Fibroblast of pulmonary artery (primary cell): ENCODE measurements at places on chromosomes 4 and X.

- no peak for DNase-seq
Measured at GRCh38 chr4:41678086-41678816, 70.3 kb downstream of the PHOX2B start.

DNA sequence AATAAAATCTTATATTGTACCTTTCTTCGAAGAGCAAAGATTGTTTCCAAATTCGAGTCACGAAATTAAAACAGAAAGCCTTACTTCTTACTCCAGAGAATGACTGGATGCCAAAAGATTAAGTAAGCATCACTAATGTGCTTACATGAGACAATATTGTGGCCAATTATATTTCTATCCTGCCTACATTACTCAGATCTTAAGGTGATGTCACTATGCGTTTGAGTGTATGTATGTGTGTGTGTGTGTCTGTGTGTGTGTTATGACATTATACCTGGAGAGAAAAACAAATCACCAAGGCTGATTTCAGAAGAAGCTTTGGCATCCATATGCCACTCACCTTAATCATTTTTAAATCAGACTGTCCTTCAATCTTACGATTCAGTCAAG is 556.3 kb downstream of the PPARGC1A start:
- peak; percentile 66 for DNase-seq

- peak; percentile 30 for DNase-seq
Measured at GRCh38 chr4:60757986-60758680, 442.0 kb upstream of the ADGRL3 start.

DNA sequence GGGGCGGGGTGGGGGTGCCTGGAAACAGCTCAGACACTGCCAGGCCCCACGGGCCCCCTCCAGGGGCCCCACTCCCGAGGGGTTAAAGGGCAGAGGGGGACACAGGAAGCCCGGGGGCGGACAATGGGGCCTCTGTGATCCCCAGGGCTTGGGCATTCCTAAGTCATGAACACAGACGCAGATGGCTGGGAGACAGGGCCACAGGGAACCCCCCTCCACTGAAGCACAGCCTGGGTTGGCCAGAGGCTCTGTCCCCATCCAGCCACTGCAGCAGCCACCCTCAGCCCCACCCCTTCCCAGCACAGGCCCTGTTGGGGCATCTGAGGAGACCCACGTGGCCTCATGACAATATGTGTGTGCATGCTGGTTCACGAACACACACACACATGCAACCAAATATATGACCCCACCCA is 3.9 kb downstream of the L1CAM start:
- DNase-seq = no peak

- no peak for DNase-seq
Measured at GRCh38 chrX:17052793-17053192, 106.3 kb downstream of the REPS2 start.

DNA sequence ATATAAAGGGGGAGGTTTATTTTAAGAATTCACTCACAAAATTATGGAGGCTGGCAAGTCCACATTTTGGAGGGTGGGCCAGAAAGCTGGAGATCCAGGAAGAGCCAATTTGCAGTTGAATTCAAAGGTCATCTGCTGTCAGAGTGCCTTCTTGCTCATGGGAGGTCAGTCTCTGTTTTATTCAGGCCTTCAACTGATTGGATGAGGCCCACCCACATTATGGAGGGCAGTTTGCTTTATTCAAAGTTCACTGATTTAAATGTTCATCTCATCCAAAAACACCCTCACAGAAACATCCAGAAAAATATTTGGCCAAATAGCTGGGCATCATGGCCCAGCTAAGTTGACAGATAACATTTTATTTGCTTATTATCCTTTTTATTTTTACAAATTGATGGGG is 59.5 kb downstream of the SEPSECS start:
- no peak for DNase-seq

GRCh38 chr4:52903273-52903672 is 41.2 kb downstream of the RASL11B start:
- DNase-seq = no peak

DNA sequence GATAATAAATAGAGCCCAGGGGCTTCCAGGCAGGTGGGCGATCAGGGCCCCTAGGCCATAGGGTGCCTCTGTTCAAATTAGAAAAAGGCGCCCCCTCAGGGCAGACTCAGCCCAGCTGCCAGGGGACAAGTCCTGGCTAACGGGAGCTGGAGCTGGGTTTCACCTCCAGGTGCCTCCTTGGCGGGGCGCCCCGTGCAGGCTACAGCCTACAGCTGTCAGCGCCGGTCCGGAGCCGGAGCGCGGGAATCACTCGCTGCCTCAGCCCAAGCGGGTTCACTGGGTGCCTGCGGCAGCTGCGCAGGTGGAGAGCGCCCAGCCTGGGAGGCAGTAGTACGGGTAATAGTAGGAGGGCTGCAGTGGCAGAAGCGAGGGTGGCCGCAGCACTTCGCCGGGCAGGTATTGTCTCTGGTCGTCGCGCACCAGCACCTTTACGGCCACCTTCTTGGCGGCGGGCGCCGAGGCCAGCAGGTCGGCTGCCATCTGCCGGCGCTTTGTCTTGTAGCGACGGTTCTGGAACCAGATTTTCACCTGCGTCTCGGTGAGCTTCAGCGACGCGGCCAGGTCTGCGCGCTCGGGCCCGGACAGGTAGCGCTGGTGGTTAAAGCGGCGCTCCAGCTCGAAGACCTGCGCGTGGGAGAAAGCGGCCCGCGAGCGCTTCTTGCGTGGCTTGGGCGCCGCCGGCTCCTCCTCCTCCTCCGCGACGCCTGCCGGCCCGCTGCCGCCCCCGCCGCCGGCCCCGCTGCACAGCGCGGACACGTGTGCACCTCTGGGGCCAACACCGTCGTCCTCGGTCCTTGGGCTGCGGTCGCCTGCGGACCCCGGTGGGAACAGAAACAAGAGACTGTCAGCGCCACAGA is 2.4 kb downstream of the NKX3-2 start:
- no peak for DNase-seq

GRCh38 chr4:104868958-104869357 is 277.7 kb upstream of the TET2 start:
- no peak for DNase-seq

- no peak for DNase-seq
Measured at GRCh38 chr4:137529432-137529831, 2.9 kb downstream of the PCDH18 start.

GRCh38 chr4:88382621-88383020 is 4.0 kb downstream of the HERC6 start:
- no peak for DNase-seq

GRCh38 chrX:48474127-48474526 is 1.9 kb upstream of the FTSJ1 start:
- DNase-seq = peak; percentile 39

GRCh38 chr4:126916626-126917140 is 716.1 kb upstream of the INTU start:
- peak; percentile 65 for DNase-seq

- peak; percentile 69 for DNase-seq
Measured at GRCh38 chr4:16443504-16444088, 217.3 kb upstream of the TAPT1 start.

GRCh38 chr4:38669208-38669607 is 5.2 kb downstream of the KLF3 start:
- peak; percentile 56 for DNase-seq

- no peak for DNase-seq
Measured at GRCh38 chrX:141142946-141143345, 34.0 kb downstream of the LDOC1 start.

DNA sequence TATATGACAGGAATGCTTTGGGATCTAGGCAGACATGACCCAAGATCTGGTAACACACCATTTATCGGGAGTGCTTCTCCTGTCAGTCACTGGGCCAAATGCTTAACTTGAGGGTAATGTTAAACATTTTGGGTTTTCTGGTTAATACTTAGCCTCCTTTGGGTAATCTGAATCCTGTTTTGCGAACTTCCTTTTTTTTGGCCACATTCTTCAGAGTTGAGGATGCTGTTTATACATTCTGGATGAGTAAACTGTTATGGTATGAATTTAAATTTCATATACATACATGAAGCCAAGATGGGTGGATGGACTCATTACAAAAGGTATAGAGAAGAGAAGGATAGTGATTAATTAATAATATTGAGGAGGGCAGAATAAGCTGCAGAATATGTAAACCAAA is 36.1 kb downstream of the MID1IP1 start:
- DNase-seq = no peak

DNA sequence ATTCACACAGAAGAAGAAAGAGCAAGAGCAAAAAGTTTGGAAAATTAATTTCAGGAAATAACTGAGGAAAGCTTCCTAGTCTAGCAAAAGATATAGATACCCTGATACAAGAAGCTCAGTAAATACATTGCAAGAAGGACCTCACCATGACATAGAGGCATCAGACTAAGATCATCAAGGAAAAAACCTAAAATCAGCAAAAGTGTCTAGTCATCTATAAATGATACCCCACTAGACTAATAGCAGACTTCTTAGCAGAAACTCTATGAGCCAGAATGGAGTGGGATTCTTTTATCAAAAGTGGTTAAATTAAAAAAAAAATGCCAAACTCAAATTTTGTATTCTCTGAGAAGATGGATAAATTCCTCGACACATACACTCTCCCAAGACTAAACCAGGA is 10.5 kb upstream of the APOOL start:
- no peak for DNase-seq

- peak; percentile 13 for DNase-seq
Measured at GRCh38 chr4:166143227-166143626, 270.2 kb downstream of the TLL1 start.

DNA sequence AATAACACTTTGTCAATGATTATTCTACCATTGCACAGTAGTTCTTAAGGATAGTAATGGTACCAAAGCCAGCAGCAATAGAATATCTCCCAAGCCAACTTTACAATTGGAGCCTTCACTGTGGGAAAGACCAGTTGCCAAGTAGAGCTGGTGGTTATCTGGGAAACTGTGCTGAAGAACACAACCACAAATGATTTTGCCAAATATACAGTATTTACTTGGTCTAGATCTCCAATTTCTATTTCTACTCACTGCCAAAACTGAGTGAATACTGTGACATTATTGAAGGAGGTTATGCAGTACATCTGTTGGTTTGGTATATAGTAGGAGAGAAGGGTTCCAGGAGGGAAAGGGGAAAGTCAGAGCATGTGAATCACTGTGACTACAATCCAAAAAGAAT is 3.8 kb downstream of the TET2 start:
- peak; percentile 30 for DNase-seq

- no peak for DNase-seq
Measured at GRCh38 chr4:40731792-40732245, 17.9 kb upstream of the NSUN7 start.

- no peak for DNase-seq
Measured at GRCh38 chrX:72100824-72101351, 30.8 kb downstream of the RTL5 start.

DNA sequence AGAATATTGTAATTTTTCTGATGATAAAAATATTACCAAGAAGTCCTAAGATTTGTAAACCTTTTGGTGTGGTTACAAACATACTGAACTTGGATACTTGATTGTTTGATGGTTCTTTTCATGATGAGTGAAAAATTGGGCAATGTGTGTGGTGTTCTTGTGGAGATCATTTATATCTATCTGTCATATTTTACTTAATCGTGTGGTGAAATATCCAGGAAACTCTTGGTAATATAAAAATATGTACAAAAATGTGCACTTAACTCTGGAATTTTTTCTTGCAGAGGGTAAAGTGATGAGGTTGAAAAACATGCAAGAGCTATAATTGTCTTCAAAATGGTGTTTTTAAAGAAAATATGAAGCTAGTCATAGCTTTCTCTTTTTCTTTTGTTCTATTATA is 2.8 kb downstream of the DCUN1D4 start:
- DNase-seq = peak; percentile 24

DNA sequence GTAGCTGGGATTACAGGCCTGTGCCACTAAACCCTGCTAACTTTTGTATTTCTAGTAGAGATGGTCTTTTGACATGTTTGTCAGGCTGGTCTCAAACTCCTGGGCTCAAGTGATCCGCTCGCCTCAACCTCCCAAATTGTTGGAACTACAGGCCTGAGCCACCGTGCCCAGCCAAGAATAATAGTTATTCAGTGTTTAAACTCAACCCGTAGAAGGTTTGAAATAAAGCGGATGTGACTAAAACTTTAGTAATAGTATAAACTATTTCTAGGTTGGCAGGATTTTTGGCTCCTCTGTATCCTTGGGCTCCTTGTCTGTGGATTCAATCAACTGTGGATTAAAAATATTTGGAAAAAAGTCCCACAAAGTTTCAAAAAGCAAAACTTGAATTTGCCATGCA is 37.8 kb downstream of the PCDH10 start:
- DNase-seq = no peak

GRCh38 chrX:118666521-118666920 is 60.9 kb upstream of the IL13RA1 start:
- DNase-seq = peak; percentile 3

DNA sequence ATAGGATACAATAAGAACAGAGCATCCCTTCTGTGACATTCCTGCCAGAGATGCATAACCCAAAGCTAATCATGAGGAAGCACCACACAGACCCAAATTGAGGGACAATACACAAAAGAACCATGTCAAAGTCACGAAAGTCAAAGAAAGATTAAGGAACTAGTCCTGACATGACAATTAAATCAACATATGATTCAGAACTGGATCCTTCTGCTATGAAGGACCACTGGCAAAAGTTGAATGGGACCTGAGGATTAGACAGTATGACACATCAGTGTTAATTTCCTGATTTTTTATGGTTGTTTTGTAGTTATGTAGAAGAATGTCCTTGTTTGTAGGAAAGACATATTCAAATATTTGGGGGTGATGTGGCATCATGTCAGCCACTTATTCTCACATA is 13.9 kb downstream of the ACOT9 start:
- DNase-seq = no peak

DNA sequence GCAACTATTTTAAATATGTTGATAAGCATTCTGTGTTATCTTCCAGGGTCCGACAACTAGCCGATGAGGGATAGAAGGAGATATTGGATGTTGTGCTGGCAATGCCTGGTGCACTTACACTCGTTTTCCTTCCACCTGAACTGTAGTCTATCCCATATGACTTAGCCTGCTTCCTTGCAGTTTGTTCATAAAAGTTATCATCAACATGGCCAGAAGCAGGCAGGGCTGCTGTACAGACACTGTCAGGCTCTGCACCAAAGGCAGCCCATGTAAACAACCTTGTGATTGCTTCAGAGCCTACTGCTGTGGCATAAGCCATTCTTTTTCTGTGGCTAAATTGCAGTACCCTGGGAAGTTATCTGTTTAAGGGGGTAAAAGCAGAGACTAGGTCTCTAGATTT is 1.6 kb downstream of the MAPK10 start:
- DNase-seq = peak; percentile 28

DNA sequence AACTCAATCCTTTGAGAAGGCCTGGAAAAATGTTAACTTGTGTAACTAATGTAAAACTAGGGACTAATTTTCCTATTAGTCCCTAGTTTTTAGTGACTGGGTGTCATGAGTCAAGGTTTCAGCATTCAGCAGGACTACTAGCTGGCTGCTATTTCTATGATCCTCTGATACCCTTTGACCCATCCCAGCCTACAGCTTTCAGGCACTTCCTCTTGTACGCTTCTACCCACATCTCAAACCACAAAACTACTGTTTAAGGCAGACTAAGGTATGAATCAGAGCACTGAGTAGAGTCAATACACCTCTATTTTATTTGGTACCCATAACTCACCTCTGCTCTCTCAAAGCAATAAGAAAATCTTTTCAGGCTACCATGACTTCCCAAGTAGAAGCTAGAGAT is 809.6 kb downstream of the PDHA2 start:
- DNase-seq = peak; percentile 35
